Activated CD4-positive, alpha-beta T cell treated with anti-CD3 and anti-CD28 coated beads, Interleukin-2, Interleukin-6, amounts not matched to agents 100 ng/mL and 50 ng/mL, durations not matched to agents 16 hours and 8 hours (primary cell): ENCODE measurements at places on chromosomes 6 and 20.

DNA sequence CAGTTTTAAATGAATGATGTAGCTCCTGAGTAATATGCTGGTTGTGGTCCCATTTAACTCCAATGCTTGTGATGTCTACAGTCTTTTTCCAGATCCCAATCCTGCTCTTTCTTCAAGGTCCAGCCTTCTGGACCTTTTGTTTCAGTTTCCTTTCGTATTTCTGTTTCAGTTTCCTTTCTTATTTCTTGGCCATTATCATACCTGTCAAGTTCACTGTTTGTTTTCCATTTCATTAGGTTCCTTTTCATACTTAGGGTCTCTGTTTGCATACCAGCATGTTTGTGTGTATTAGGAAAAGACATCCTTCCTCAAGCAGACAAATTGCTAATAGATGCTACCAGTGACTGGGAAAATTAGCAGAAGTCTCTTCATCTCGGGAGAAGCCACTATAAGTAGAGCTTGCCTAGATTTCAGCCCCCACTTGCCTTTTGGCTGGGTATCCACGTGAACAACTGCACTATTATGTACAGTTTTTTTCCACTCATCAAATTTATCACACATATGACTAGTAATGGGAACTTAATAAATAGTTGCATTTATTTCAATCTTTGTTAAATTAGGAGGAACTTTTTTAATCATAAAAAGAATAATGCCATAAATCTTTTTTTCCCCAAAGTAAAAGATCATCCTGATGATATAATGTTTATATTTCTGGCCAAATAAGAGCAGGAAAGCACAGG, 583.4 kb downstream of the BCKDHB start:
- DNase-seq: no peak

GRCh38 chr20:17469246-17470030, 61.7 kb downstream of the BFSP1 start:
- DNase-seq: no peak

DNA sequence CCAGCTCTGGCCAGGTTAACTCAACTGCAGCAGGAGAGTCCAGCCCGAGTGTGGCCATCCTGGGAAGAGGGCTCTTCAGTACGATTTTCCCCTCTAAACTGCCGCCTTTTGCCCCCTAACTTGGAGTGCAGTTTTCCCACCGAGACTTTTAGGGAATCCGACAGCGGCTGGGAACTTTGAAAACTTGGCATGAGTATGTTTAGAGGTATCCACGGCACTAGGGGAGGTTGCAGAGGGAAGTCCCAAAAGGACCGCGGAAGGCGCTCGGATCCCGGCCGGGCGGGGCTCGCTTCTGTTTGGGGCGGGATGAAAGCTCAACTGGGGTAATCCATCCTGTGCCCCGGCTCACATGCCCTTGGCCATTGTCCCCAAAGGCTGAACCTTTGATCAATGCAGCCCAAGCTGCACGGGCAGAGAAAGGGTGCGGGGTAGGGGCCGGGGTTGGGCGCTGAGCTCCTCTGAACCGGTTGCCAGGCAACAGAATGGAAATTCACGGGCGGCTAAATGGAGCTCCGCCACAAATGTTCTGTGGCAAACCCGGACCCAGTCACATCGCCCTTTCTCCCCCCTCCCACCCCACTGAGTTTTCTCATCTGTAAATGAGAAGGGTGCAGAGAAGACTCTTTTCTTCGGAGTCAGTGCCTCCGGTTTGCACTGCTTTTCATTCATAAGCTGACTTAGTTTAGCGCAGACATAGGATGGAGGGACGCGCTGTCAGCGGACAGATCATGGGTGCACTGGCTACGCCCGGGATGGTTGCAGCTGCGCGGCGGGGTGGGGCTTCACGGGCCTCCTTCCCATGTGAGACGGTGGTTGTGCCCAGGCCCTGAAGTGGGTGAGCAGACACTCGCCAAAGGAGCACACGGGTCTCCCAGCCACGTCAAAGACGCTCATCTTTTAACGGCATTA, 2.3 kb downstream of the BMP6 start:
- DNase-seq: peak; percentile 18

GRCh38 chr20:10603971-10604864, 69.6 kb downstream of the JAG1 start:
- no peak for DNase-seq

DNA sequence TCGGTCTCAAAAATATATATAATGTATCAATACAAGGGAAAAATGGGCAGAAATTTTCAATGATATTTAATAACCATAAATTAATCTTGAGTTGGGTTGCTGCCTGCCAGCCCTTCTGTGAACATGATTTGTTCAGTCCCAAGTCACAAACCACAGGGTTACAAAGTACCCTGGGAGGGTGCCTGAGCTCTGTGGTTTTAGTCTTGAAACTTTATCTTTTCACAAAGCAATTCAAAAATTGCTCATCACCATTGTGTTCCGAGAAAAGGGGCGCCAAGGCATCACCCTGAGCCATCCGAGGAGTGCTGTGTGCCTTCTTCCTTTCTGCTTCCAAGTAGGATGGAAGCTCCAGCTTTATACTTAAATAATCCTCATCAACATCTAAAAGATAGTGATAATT, 141.6 kb upstream of the AKAP12 start:
- peak; percentile 82 for DNase-seq

GRCh38 chr20:46599227-46599987, 49.0 kb upstream of the OCSTAMP start:
- DNase-seq: no peak

DNA sequence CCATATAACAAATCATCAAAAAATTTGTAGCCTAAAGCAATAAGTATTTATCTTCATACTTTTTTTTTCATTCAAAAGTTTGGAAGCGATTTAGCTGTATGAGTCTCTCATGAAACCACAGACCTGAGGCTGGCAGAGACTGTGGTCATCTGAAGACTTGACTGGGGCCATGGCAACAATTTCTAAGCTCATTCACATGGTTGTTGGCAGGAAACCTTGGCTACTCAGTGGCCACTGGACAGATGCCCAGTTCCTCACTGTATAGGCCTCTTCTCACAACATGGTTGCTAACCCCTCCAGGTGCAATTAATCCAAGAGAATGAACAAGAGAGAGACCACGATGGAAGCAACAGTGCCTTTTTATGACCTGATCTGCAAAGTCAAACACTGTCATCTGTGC, 235.9 kb downstream of the BTBD3 start:
- DNase-seq: no peak

GRCh38 chr20:9206486-9206885, 137.6 kb downstream of the PLCB4 start:
- DNase-seq: no peak

DNA sequence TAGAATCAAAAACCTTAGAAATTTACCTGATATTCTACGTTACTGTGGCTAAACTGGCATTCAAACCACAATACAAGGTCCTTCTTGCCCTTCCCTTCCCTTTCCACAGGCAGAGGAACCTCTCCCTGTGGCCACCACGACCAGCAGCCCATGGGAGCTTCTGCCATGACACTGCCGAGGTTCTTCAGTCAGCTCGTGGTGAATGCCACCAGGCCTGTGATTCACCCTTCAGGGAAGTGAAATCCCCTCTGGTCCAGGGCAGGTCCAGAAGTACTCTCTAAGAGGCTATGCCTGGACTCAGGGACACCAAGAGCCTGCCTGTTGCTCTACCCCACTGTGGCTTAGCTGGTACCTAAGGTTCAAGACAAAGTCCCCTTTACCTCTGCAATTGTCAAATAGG, 123.0 kb downstream of the HTR1B start:
- no peak for DNase-seq

DNA sequence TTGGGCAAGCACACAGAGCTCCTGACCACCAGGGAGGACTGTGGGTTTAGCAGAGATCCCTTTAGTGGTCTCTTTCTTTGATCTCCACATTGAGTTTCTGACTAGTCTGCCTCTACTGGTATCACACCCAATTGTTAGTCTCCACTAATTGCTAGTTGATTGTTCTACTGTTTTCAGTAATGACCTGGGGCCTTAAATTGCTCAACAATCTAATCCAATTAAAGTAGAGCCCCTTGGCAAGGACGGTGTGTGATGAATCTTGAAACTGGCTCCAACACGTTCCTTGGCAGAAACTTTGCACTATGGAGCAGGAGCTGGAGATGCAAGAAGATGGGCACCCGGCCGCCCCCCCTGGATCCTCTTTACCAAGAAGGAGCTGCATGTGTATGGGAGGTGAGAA, 12.3 kb downstream of the FAM50B start:
- DNase-seq: no peak

GRCh38 chr6:133551847-133552341, 310.7 kb downstream of the EYA4 start:
- DNase-seq: no peak

DNA sequence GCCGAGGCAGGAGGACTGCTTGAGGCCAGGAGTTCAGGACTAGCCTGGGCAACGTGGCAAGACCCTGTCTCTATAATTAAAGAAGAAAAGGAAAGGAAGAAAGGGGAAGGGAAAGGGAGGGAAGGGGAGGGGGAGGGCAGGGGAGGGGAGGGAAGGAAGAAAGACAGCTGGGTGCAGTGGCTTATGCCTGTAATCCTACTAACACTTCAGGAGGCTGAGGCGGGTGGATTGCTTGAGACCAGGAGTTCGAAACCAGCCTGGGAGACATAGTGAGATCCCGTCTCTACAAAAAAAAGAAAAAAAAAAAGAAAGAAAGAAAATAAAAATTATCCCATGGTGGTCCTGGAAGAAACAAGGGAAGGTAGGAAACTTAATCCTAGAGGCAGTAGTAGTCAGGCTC, 33.5 kb downstream of the BCL2L1 start:
- no peak for DNase-seq

DNA sequence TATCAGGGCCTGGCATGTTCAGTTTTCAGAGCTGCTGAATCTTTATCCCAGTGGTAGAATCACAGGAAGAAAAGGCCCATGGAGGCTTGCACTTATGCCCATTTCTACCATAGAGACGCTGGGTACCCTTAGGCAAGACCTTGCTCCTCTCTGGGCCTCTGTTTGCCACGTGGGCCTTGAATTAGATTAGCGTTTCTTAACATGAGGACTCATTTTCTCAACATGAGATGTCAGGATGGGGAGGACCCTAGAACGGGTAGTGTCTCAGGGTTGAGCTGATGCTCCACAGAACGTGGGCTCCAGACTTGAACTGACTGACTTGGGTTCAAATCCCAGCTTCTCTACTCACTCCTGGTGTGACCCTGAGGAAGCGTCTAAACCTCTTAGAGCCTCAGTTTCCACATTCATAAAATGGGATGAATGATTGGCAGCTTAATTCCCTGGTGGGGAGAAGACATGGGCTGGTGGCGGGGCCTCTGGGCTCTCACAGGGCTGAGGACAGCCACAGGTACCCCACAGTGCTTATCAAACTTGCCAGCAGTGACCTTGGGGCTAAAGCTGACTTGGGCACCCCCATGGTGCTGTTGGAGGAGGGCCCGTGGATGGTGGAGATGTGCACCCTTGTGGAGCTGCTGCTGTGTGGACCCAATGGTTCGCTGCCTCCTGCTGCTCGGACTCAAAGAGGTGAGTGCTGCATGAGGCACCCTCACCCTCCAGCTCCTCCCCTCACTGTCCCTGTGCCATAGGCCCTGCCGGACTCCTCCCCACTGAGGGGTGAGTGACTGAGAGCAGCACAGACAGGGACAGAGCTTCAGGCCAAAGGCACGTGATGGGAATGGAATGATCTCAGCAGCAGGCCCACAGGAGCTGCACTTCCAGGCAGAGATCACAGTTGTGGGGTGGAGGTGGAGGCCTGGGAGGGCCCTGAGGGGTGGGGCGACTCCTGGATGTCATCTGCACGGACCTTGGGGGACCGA, 28.2 kb downstream of the SUN5 start:
- DNase-seq: no peak

DNA sequence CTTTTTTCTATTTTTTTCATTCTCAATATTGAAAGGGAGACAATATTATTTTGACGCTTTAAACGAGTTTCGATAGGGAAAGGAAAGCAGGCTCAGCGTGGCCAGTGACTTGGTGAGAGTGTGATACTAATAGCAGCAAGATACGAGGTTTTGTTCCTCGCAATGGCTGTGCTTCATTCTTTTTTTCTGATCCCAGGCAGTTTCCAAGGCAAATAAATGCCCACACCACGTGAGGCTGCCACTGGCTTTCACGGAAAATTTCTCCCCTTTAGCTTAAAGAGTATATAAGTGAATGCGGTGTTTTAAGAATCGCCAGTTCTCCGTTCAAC, 196.4 kb upstream of the ZNF184 start:
- DNase-seq: no peak

GRCh38 chr20:15613530-15613929, 959.7 kb downstream of the KIF16B start:
- no peak for DNase-seq

DNA sequence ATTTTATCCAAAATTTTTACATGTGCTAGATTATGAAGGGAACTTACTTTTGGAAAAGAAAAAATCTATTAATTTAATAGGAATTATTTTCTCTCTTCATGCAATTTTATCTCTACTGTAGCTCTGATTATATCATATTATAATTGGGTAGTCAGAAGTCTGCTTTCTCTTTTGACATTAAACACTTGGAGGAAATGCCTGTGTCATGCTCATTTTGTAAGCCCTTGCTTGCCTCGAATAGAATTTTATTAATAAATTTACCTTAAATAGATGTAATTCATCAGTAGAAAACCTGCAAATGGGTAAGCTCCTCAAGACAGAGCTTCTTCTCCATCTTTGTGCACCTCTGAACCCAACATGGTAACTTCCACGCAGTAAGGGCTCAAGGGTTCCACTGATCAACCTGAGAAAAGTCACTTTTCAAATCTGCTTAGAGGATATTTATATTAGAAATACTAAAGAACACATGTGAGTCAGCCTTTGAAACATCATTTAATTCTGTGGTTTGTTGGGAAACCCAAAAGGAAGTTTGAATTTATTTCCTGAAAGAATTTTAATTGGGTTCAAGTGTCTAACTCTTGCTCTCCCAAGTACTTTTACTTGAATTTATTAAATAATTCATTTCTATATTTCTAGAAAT, 266.0 kb downstream of the ALDH8A1 start:
- DNase-seq: no peak

DNA sequence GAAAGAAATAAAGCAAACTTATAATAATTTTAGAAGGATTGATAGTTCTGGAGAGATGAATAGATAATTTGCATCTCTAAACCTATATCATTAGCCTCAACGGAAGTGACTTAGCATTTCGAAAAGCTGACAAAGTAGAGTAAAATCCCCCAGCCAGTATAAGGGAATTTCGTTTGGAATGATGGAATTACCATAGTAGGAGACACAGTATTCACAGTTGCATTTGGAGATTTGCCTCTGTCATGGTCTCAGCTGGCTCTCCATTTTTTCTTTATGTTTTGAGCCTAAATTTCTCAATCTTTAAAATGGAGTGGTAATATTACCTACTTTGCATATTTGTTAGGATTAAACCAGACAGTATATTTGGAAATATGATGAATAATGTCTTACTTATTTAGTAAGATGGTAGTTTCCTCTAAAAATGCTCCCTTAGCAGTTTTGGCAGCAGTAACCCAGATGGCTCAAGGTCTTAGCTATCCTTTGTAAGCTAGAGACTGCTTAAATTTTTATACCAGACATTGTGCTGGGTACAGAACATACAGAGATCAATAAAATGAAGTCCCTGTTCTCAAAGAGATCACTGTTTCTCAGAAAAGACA, 58.2 kb downstream of the SMAP1 start:
- no peak for DNase-seq

DNA sequence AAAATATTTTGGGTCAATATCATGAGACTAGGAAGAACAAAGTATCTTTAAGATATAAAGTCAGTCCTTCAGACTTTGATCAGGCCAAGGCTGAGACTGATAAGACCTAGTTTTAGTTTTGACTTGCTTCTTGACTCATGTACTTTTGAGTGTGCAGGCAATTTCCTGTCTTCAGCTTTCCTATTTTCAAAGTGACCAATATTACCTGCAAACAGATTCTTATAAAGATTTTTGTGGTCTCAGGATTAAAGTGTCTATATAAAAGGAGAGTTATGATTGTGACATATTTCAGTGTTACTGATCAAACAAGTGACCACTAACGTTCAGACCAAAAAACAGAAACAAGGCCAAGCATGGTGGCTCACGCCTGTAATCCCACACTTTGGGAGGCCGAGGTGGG, 36.0 kb upstream of the AKIRIN2 start:
- DNase-seq: peak; percentile 82
